Stimulated activated CD8-positive, alpha-beta memory T cell treated with anti-CD3 and anti-CD28 coated beads, Interleukin-15, amount 100 ng/mL, for 24 hours (primary cell): ENCODE measurements at places on chromosomes 2 and 18.

DNA sequence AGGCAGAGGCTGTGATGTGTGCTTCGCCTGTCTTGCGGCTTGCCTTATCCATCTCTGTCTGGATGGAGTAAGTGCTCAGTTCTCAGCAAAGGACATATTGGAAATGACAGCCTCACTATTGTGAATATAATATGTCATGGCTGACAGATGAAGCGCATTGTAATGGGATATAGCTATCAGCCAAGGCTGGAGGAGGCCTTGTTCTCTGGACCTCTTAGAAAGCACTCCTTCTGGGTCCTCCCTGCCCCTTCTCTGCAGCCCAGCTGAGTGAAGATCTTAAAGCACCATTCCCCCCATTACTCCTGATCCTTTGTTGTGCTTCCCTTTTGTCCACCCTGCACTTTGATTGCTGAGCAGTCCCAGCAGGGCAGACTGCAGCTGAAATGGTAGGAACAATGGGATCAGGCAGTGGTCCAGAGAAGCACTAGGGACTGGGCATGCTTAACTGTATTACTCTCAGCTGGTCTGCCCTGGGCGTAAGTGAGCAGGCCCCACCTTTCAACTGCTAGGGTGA is 265.3 kb downstream of the SETBP1 start:
- DNase-seq, result no peak

- DNase-seq, result no peak
Observed at GRCh38 chr18:25235401-25236042, 116.4 kb downstream of the ZNF521 start.

DNA sequence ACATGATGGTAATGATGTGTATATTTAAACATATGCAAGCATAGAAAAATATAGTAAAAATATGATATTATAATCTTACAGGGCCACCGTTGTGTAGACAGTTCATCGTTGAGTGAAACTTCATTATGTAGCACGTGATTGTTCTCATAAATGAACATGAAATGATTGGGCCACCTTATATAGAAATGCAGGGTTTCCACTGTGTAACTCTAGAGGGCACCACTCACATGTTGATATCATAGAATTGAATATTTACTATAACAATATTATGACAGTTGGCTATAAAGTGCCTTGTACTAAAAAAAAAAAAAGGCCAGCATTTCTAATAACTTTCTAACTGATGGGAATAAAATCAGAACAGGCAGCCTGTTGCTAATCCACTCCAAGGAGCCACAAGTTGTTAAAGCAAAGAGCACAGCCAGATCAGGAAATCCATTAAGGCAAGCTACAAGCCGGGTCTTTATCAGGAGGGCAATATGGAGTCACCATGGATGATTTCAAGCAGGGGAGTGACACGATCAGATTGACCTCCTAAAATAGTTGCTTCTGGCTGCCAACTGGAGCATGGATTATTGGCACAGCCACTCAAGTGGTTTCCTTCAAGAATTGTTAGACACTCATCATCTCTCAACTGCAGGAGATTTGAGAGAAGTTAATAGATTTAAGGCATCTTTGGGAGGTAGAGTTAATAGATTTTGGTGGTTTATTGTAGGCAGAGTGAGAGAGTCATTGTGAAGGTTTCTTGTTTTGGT is 16.7 kb downstream of the IL1F10 start:
- DNase-seq, result no peak

DNA sequence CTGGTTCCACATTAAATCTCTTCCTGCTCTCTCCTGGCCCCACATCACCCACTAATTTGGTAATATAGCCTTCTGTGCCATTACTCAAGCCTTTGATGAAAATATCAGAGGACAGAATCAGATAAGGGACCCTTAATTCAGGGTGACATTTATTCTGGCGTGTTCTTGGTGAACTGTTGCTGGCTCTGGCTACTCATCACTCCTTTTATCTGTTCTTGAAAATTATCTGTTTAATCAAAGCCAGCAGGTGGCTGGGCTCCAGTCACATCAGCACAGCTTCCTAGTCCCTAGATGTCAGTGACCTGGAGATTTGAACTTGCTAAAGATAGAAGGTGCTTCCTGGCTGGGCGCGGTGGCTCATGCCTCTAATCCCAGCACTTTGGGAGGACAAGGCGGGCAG is 26.9 kb upstream of the SLC35F6 start:
- no peak for DNase-seq

DNA sequence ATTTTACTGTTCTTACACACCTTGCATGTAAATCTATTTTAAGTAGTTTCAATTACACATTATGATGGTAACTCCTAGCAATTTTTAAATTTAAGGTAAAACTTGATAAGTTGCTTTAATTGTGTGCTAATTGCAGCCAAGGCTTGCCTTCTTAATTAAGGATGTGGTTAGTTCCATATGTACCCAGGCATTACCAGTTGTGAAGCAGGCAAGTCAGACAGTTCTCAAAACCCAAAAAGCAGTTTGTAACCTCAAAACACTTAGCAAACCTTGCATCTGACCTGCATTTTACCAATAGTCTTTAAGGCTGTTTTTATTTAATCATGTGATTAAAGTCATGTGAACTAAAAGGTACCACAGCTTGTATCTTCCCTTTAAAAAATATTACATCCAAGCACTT is 1159.4 kb downstream of the DSC3 start:
- no peak for DNase-seq

- no peak for DNase-seq
Observed at GRCh38 chr18:49886891-49887764, 73.8 kb upstream of the ACAA2 start.

DNA sequence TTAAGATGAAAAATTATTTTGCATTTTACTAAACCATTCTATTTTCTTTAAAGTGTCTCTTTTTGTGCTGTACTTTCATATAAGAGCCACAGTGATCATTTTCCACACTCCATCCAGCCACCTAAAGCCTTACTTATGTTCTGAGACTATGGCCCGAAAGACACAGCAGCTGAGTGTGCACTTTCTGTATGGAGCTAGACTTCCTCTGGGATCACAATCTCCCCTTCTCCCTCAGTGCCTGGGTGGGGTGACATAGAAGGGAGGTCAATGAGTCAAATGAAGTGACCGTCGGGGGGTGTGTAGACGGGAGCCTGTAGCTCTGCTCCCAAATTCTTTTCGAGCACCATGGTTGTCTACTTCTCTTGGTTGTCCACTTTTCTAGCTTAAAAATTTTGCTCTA is 97.8 kb upstream of the ARL4C start:
- DNase-seq, result no peak

DNA sequence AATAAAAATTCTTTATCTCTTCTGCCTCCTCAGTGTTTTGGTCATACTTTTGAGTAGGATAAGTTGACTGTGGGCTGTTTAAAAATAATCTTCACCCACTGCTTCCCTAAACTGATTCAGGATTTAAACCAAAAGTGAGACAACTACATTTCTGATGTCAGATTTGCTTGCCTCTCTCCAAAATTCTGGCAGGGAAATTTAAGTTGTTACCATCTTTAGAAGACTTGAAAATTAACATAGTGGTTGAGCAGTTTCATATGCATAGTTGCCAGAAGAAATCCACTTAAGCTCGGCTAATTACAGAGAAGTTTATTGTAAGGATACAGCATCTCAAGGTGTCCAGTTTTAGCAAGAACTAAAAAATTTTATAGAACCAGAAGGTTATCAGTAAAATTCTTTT is 57.0 kb downstream of the MAIP1 start:
- no peak for DNase-seq

- peak; percentile 54 for DNase-seq
Observed at GRCh38 chr2:120312860-120313694, 32.9 kb upstream of the INHBB start.

DNA sequence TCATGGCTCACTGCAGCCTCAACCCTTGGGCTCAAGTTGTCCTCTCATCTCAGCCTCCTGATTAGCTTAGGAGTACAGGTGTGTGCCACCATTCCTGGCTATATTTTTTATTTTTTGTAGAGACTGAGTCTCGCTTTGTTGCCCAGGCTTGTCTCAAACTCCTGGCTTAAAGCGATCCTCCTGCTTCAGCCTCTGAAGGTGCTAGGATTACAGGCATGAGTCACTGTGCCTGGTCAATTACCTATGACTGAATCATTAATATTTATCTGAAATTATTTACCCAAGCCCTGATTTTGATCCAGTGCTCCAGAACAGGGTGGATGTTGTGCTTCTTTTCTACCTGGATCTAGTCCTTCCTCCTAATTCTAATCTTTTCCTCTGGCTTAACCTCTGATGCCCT is 87.8 kb downstream of the MAP2 start:
- DNase-seq, result no peak

GRCh38 chr2:76316691-76317090 is 606.0 kb upstream of the GCFC2 start:
- no peak for DNase-seq

DNA sequence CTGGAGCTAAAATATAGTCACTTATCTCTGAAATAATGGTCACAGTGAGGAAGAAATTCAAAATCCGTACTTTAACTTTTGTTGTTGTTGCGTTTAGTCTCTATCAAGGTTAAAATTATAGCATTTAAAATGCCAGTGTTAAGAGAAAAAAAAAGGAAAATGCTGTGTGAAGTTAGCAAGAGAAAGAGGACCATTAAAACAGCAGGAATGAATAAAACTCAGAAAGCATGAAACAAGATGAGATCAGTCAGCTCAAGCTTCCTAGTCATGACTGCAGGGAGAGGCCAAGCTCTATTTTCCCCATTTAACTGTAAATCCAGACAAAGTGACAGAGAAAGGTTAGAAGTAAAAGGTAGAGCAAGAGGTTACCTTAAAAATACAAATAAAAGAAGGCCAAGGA is 281.7 kb upstream of the ATP5MC3 start:
- no peak for DNase-seq

GRCh38 chr18:1253827-1254226 is 349.2 kb downstream of the ADCYAP1 start:
- DNase-seq, result no peak

GRCh38 chr2:137020452-137021196 is 255.3 kb downstream of the THSD7B start:
- no peak for DNase-seq

GRCh38 chr2:64344999-64345576 is 108.9 kb upstream of the LGALSL start:
- no peak for DNase-seq

DNA sequence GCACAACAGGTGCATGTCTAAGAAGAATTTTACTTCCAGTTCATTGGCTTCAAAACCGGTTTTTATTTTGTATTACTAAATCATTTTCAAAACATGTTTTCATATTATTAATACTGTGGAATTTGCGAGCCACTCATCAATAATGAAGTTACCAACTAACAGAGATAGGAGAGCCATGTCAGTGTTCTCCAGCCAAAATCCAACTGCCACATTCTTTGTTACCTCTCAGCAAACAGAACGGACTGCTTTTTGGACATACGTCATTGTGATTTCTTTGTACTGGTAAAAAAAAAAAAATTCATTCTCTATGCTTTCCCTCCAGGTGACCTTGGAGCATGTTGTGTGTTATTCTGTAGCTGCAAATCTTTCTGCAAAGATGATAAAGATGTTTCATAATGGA is 414.2 kb upstream of the MMADHC start:
- DNase-seq, result no peak

- no peak for DNase-seq
Observed at GRCh38 chr2:151422917-151423439, 13.3 kb downstream of the RIF1 start.

DNA sequence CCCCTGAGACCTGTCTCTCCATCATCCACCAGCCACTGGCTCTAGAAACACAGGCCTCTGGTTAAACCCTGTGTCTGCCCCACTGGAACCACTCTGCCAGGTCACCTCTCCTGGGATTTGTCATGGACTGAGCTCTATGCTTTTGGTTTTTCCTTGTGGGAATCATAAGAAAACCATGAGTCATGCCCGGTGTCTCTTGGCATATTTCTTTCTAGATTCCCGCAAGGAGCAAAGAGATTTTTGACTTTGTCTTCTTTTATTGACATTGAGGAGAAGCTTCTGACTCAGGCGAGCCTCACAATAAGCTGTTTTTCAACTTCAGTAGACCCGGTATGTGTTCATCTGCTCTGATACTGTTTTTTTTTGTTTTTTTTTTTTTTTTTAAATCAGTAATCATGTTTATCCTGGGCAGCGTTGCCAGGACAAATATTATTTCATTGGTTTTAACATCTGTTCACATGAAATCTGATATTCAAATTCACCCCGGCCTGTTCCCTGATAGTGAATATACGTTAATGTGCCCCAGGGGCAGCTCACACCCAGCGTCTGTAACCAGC is 207.1 kb downstream of the ACKR3 start:
- no peak for DNase-seq

DNA sequence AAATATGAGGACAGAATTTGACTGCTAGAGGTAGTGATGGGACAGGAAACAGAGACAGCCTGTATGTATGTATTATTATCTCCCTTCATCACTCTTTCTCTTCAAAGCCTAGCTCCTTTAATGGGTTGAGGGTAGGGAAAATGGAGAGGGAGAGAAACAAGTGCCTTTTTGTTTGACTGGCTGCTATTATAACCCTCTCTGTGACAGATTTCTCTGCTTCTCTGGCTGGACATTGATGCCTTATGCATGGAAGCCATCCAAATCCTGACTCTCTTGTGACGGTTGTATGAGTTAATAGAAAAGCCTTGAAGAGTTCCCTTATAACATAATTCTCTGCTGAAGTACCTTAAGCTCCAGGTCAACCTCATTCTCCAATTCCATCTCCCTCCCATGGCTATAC is 118.5 kb upstream of the COL5A2 start:
- DNase-seq, result no peak

DNA sequence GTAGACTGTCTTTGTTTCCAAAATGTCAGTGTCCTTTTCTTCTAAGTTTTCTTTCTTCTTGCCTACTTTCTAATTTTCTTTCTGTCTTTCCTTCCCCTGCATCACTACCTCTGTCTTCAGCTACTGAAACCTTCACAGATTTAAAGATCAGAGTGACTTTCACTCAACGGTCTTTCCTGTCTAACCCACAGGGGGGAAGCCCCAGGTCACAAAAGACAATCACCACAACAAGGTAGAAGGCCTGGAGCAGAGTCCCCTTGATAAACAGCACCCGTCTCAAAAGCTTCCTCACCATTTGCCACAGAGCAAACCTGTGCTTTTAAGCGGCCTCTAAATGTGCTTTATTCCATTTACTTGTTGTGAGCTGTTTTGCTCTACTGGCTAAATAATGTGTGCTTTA is 665.4 kb downstream of the BCL11A start:
- no peak for DNase-seq

DNA sequence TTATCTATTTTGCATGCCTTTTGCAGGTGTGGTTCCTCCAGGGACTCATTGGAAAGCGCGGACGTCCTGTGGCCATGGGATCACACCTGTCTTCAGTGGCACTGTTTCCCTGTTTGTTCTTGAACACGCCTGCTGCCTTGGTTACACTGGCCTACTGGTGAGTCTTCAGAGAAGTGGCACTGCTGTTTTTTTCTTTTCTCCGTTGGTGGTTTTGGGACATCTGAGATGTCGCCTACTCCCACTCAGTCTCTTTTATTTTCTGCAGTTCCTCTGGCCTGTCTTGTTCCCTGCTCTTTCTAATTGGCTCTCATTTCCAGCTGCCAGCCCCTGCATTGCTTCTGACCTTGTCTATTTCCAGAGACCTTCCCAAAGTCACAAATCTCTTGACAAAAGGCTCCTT is 35.7 kb upstream of the POU3F3 start:
- no peak for DNase-seq

GRCh38 chr18:54033052-54033451 is 191.4 kb downstream of the MBD2 start:
- no peak for DNase-seq

- DNase-seq, result no peak
Observed at GRCh38 chr18:40868110-40868858, 1086.8 kb upstream of the PIK3C3 start.
